Stimulated activated CD4-positive, alpha-beta T cell treated with anti-CD3 and anti-CD28 coated beads, TNF-alpha, amount 100 ng/mL, for 4 hours (primary cell): ENCODE measurements at places on chromosomes 4 and X.

- DNase-seq = no peak
These were observed 420.3 kb downstream of the FAT4 start for GRCh38 chr4:125735102-125735501.

DNA sequence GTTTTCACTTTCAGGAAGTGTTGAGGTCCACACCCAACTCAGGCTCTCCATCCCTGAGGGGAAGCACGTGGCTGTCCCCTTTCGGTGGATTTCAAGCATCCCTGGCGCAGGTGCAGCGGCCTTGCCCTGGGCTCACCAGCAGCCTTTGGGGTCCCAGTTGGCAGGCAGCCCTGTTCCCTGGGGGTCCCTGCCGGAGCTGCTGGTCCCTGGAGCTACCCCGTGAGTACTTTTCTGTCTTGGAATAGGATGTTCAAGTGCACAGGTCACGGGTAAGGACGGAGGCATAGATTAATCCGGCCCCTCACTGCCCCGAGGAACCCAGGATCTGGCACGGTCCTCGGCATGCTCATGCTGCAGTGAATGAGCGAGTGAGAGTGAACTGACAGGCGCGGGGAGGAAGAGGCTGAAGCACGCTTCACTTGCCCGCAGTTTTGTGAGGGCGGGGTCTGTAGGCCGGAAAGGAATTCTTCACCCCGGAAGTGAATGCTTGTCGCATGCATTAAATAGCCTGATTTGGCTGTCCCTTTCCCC, 117.2 kb upstream of the FAT1 start:
- DNase-seq = no peak

- no peak for DNase-seq
These were observed 461.2 kb upstream of the NR3C2 start for GRCh38 chr4:148903388-148903787.

GRCh38 chr4:74230902-74231499, 73.1 kb downstream of the MTHFD2L start:
- DNase-seq = no peak

GRCh38 chrX:47540754-47541538, 20.1 kb upstream of the ARAF start:
- DNase-seq = no peak

DNA sequence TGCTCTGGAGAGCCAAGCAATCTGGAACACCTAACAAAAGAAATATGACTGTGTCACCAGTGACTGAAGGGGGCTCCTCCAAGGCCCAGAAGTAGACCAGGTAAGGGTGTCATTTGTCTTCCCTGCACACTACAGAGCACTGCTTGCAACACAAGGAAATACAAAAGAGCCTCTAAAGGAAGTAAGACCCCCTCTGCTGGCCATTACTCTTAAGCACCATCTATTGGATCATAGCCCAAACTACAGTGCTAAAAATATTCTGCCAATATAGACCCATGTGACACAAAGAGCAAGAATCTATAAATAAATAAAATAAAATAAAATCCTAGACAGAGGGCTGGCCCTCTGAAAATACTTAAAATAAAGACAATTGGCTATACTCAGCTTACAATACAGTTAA, 528.7 kb downstream of the TMA16 start:
- no peak for DNase-seq

DNA sequence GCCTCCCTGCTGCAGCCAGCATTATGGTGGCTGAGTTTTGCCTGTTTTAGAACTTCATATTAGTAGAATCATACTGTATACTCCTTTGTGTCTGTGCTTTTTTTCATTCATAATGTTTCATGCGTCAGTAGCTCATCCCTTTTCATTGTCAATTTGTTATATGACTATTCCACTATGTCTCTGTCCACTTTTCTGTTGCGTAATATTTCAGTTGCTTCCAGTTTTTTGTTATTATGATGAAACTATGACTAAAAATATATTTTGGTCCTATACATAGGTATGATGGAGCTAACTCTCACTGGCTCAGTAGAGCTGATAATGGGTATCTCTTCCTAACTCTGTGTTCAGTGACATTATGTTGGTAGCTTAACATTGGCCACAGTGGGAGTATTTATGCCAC, 48.3 kb downstream of the DMP1 start:
- no peak for DNase-seq

GRCh38 chrX:40174001-40174853, 76.5 kb upstream of the BCOR start:
- no peak for DNase-seq

DNA sequence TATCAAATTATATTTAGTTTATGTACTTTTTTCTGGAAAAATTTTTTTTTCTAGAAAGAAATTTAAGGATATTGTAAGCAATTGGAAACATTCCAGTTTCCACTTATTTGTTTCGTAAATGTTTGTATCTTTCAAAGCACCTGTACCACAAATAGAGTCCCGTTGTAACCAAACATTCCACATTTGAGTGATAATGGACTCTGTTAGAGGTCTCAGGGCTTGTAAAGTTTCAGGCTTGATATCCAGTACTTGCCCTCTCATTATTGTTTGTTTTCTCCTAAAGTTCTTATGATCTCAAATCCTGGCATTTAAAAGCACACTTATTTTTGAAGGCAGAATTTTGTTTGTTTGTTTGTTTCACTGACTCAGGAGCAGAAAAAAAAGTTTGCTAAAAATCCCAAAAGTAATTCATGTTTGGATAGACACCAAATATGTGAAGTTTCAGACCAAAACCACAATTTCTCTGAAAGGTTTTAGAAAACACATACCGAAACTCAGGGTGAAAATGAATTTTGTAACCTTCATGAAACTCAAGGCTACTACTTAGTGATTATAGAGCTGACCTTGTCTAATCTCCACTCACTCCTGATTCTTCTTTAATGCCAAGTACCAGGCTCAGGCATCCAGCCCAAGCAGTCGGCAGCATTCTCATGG, 5.7 kb upstream of the TMEM192 start:
- DNase-seq = no peak

DNA sequence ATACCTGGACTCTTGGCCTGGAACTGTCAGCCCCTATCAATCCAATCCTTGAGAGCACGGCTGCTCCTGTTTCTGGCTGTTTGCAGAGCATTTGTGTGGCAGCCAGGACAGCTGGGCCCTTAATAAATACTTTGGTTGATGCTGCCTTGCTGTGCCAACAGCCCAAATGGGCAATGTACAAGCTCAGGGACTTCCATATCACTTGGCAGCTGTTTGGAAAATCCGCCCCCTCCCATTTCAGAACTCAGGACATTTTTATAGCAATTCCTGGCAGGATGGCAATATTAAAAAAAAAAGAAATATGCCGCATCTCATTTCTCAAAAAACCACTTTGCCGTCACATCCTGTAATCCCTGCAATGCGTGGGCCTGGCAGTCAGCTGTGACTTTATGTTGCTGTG, 218.9 kb downstream of the HS3ST1 start:
- DNase-seq = no peak

DNA sequence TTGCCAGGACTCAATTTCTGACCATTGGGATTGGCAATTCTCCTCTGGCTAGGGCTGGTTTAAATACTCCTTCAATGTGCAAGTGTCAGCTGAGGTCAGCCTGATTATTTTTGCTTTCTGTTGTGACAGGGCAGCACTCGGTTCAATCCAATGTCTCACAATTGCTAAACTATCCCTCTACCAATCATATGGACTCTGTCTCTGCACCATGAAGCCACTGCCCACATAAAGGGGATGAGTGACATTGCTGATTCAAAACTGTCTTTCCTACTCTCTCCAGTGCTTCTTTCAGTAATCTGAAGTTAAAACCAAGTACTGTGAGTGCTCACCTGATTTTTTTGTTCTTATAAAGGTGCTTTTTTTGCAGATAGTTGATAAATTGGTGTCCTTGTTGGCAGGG, 1030.7 kb downstream of the GLUD2 start:
- DNase-seq = no peak

DNA sequence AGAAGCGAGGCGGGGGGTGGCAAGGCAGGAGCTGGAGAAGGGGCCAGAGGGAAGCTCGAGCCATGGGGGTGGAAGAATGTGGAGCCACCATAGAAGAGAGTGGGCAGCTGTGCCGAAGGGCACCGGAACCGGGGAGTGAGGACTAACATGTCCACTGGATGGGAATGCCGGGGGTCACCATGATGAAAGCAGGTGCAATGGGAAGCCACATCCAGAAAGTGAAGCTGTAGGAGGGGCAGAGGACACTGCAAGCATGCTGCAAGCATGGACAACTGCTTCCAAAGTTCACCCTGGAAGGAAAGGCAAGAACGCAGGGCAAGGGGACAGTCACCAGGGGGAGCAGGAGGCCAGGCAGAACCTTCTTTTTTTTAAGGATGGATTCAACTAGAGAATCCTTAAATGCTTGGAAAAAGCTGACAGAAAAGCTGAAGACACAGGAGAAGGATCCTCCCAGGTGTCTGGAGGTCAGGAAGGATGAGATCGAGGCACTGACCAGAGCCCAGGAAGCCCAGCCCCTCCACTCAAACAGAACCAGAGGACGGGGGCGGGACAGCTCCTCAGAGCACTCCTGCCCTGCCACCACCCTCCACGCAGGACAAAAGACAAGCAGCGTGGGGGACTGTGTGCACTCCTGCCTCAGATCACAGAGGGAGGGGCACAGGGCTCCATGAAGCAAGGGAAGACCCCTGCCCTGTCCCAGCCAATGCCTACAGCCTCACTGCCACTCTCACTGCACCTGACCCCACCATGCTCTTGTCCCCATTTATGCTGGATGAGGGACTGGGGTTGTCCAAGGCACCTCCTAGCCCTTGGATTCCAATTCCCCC, 169.2 kb downstream of the AFAP1 start:
- DNase-seq = no peak

GRCh38 chrX:72399816-72400215, 94.1 kb upstream of the CITED1 start:
- DNase-seq = no peak

- DNase-seq = no peak
These were observed 384.0 kb upstream of the DIPK2B start for GRCh38 chrX:45584717-45585116.

GRCh38 chr4:180567080-180567479, 1676.1 kb upstream of the TENM3 start:
- no peak for DNase-seq

DNA sequence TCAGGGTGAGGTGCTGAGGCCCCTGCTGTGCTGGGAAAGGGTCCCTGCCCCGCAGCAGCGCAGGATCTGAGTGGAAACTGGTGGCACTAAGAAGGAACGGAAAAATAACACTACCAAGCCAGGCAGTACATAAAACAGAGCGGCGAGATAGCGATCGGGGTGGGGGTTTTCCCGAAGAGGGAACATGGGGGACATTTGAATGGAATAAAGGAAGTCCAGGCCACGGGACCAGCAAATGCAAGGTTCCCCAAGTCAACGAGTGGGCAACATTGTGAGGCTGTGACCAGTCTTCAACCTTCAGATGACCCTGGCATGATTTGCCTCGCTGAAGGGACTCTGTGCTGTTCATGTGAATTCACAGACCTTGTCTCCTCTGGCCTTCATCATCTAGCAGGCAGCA, 13.7 kb downstream of the MSX1 start:
- DNase-seq = no peak

GRCh38 chr4:125044886-125045285, 269.9 kb upstream of the FAT4 start:
- DNase-seq = no peak

DNA sequence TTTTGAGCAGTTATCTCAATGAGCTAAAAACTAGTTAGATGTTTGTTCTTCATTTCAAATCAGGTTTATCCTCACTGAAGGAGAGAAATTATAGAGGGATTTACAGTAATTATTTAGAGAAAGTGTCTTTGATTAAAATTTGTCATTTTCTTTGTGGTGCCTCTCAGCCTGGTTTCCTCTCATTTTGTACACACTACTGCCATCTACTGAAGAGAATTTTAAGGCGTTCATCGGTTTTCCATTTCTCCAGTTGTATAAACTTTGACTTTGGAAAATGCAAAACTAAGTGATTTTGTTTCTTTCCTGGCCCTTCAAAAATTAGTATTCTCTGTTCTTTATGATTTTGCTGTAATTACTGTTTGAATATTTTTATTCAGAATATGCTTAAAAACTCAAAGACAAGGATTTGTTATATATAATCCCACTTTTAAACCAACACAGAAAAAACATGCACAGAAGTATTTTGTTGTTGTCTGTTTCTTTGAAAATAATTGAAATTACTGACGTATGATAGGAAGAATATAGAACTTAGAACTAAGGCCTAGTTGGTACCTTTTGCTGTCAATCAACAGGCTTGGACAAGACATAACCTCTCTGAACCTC, 34.4 kb upstream of the ANXA3 start:
- DNase-seq = no peak

DNA sequence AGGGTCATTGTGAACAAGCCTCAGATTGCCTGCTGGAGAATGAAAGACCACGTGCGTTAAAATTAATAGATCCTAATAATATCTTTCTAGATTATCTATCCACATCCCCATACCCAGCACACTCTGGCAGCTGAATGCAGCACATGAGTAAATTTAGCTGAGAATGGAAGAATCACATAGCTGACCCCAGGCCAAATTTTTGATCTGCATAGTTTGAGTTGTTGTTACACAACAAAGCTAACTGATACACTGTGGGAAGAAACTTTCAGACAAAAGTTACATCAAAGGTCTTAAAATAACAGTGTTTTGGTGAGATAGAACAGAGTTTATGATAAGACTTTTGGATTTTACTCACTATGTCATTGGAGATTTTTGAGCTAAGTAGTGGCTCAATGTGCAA, 72.4 kb upstream of the ANXA10 start:
- no peak for DNase-seq

DNA sequence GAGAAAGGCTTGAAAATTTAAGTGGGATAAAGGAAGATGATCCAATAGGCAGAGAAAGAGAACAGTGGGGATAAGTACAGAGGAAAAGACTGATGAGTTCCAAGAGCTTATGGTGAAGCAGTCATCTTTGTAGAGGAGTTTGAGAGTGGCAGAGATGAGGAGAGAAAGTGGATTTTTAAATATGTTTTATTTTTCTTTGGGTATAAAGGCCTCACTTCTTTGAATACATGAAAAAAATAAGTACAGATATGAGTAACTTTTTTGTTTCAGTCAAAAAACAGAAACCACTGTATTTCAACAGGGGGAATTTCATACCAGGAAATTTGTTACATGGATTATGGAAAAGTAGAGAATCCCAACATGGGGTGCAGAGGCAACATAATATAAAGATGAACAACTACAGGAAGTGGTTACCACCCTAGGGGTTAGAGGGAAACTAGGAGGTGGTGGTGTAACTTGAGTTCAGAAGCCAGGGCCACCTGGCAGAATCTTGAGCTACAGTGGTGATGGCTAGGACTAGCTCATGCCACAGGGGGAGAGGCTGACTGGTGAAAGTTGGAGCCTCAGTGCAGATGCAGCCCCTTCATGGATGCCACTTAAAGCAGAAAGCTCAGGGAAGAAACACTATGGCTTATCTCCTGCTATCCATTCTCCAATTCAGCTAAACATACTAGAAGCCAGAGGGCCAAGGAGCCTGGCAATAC, 3.4 kb upstream of the CYBB start:
- no peak for DNase-seq

GRCh38 chrX:23497919-23498318, 163.3 kb downstream of the PTCHD1 start:
- no peak for DNase-seq

GRCh38 chrX:106718709-106719108, 7.8 kb upstream of the RNF128 start:
- no peak for DNase-seq
